GM23248 (cell line): ENCODE measurements at places on chromosomes 5 and 9. TPM values are rescaled to one million over a fixed set of nuclear protein-coding genes. Genes with fewer than 3 reads are reported as not detected.

DNA sequence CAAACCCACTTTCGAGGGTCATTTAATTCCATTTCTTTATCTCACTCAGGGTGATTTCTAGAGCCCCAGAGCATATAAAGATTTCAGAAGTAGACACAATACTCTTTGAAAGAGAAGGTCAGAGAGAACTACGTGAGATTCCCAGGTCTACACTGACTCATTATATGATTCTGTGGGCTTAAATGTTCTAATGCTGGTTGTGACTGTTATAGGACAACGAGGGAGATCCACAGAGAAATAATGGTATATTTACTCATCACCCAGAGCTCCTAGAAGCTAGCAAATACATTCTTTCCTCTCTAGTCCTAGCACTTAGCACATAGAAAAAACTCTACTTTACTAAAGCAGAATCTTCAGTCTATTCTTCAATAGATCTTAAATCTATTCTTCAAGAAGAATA lies 39.4 kb upstream of the GRAMD2B start:
- DNase-seq: peak; percentile 61

The GRHPR gene
- total RNA-seq: 146 and 160 TPM in 2 replicates

DNA sequence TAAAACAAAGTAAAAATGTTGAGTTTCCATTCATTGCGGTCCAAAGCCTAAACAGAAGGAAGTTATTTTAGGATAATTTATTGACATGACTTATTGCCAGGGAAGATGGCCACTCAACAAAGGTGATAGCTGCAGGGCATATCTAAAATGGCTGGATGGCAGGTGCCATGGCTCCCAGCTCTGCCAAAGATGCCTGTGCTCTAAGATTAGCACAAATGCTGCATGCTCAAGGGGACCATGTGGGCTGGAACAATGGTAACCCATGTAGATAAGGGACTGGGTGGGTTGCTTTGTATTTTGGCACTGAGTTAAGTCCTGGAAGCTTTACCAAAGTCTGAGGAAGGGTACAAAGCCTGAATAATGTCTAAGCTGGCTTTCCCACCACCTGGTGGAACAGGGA lies 95.5 kb upstream of the IFNK start:
- DNase-seq: no peak

DNA sequence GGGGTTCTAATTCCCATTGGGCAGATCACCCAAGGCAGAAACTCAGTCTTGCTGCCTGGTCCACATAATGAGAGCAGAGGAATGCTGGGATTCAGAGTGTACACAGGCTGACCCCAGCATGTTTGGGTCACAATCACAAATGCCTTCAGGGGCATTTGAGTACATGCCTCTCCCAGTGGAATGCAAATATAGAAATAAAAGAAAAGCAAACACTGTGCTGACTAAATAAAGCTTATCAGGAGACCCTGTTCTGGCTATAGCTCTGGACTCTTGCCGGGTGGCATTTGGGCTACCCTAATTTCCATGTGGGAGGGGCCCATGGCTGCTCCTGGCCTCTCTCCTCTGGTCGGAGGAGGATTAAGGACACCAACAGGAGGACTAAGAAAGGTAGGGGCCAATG lies 121.4 kb downstream of the DOCK8 start:
- no peak for DNase-seq

- DNase-seq: no peak
These were observed 127.5 kb downstream of the RFK start for GRCh38 chr9:76266649-76267283.

The CTXN3 gene
- not detected in 2 replicates for total RNA-seq

GRCh38 chr5:108303086-108303485 lies 78.8 kb downstream of the FBXL17 start:
- no peak for DNase-seq

DNA sequence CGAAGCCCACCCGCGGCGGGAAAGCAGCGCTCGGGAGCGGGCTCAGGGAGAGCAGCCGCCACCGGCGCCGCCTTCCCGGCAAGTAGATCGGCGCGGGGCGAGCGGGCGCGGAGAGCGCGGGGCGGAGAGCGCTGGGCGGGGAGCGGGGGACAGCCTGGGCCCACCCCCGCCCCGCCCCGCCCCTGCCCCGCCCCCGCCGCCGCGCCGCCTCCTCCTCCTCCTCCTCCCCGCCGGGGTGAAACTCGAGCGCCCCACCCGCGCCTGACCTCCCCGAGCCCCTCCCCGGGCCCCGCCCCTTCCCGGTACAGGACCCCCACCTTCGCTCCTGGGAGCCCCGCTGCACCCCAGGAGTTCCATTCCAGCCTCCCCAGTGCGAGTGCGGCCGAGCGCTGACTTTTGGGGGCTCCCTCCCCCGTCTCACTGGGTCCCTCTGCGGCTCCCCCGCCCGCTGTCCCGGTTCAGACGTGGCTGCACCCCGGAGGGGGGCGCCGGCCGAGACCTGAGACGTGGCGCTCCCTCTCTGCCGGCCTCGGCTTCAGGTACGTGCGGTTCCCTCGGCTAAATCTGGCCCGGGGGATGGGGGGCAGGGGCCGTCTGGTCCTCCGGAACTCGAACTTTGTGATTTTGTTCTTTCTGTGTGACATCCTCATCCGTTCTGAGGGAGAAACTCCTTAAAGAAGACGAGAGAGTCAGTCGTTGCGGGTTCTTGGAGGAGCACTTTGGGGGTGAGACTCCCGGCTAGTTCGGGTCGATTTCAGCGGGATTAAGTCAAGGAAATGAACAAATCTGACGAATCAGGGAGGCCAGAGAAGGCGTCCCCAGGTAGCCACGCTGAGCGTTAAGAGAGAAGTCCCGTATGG lies at the start of gene SEMA5A:
SEMA5A (minus strand) TSS at position 84 of the 860 bp plus-strand sequence. CDS start 166,129 bp downstream, outside the sequence.
- DNase-seq: peak; percentile 86

- DNase-seq: peak; percentile 83
These were observed 99.9 kb downstream of the KLF4 start for GRCh38 chr9:107389617-107390071.
